ENCODE measurements at places on chromosomes 7 and 10.

- DNase-seq = no peak
Observed at GRCh38 chr10:44264244-44264643, 120.7 kb downstream of the CXCL12 start.

DNA sequence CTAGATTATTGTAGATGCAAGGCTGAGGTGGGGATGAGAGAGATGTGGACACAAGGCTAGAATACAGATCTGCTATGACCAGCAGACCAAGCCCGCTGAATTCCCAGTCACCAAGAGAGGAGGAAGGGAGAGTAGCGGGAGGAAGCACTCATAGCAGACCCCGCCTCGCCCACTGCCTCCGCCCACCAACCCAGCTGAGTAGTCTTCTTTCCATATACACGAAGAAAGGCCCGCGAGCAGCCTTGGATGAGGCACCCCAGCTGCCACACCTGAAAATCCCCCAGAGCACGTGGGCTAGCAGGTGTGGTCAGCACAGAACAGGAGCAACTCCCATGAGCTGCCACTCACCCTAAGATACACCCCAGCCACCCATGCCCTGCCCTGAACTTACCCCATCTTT is 7.9 kb upstream of the H2BK1 start:
- no peak for DNase-seq

GRCh38 chr7:88458946-88459345 is 152.3 kb upstream of the STEAP4 start:
- no peak for DNase-seq

- DNase-seq = no peak
Observed at GRCh38 chr7:5797716-5798115, 16.3 kb upstream of the RNF216 start.

GRCh38 chr10:88361494-88361893 is 221.6 kb downstream of the RNLS start:
- no peak for DNase-seq

DNA sequence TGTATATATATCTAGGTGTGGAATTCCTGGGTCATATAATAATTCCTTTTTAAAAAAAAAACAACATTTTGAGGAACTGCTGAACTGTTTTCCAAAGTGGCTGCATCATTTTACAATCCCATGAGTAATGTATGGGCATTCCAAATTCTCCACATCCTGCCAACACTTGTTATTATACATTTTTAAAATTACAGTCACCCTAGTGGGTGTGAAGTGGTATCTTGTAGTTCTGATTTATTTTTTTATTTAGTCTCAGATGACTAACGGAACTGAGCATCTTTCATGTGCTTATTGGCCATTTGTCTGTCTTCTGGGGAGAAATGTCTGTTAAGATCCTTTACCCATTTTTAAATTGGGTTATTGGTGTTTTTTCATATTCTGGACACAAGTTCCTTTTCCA is 12.0 kb upstream of the KLHL7 start:
- peak; percentile 44 for DNase-seq

GRCh38 chr10:62130948-62131347 is 137.7 kb downstream of the RTKN2 start:
- DNase-seq = peak; percentile 24

DNA sequence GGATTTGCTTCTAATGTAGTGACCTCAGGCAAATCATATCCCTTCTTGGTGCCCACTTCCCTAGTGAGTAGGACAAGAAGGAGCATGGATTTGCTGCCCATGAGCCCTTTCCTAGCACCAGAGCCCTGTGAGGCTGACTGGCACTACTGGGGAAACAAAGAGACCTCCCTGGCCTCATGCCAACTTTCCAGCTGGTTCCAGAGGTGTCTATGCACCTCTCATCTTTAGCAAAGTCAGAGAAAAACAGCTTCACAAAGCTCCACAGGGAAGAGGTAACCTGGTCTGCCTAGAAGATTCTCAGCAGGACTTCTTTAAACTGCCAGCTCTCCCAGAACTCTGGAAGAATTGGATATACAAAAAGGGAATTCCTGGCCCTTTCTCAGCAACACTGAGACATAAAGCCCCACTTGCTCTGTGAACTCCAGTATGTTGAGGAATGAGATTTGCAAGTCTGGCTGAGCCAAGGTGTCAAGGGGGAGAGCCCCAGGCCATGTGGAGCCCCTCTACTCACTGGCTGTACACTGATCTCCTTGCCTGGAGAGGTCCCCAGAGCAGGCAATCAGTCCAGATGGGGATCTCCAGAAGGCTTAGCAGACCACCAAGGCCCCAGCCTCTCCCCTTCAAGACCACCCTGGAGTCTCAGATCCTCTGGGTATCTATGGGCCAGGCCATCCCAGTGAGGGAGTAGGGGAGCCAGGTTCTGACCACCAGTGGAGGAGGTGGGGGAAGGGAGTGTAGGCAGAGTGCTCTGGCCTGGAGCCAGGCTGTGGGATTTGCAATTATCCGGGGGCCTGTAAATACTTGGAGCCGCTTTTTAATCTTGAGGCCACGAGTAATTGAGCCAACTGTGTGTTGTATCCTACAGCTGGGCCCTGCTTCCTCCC is 24.4 kb upstream of the RBM20 start:
- DNase-seq = no peak

DNA sequence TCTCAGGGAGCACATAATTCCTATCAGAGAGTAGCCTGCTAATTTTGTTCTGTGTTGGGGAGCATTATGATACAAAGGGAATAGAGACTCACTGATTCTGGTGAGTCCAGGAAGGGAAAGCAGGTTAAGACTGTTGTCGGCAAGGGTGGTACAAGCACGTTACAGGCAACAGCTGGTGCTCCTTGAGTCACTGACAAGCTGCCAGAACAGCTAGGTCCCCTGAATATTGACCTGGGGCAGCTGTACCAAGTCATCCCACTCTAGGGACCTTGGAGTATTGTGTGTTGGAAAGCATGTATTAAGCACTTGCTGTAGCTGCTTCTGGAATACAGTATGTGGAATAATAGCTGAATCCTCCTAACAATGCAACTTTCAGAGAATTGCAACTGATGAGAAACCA is 37.0 kb upstream of the GLCCI1 start:
- DNase-seq = no peak

DNA sequence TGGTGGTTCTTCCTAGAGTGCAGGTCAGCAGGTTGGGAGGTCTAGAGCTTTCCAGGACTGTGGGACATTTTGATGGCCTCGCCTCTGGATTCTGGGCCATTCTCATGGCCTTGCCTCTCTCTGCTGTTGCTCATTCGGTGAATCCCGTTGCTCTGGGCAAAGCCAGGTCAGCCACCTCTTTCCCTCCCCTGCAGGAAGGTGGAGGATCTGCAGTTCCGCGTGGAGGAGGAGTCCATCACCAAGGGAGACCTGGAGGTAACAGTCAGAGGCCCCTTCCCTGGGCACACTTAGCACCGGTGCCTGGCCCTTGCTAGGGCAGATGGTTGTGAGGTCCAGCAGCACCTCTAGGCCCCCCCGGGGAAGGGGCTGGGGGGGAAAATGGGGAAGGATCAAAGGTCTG is 74.9 kb downstream of the CLIP2 start:
- DNase-seq = no peak

GRCh38 chr7:28005847-28006231 is 174.8 kb downstream of the JAZF1 start:
- no peak for DNase-seq

DNA sequence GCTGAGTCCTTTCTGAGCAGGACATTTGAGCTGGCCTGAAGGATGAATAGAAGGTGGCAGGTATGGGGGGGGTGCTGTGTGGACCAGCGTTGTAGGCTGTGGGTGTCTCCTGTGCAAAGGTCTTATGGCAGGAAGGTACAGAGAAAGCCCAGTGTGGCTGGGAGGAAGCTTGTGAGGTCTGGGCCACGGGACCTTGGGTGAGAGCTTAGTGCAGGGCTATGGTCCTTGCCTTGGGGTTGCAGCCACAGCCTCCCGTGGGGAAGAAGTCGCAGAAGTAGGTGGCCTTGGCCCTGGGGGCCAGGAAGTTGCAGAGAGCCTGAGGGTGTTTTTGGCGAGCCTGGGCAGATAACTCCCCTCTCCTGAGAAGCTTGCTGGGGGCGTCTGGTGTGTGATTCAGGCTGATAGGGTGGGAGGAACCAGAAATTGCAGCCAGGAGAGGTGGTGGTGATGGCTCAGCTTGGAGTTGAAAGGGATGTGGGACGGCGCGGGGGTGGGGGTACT is 172.0 kb upstream of the TNRC18 start:
- DNase-seq = no peak

GRCh38 chr10:31314256-31315150 is 4.5 kb upstream of the ZEB1 start:
- DNase-seq = no peak

- no peak for DNase-seq
Observed at GRCh38 chr10:132173185-132173584, 13.6 kb upstream of the DPYSL4 start.
